ENCODE measurements at places on chromosomes 4 and X. TPM values are rescaled to one million over a fixed set of nuclear protein-coding genes. Genes with fewer than 3 reads are reported as not detected.

The OPRPN gene
- not detected for total RNA-seq

- H3K4me3 ChIP-seq = peak overlapping the region; percentile 76
- H3K4me1 ChIP-seq = peaks cover 31% of the 10 kb centered on the region
- no peaks in the 10 kb centered on the region for H3K27me3 ChIP-seq
- peak overlapping the region; percentile 83 for H3K27ac ChIP-seq
- DNase-seq = no peak
Measured at GRCh38 chr4:123443401-123444289, 47.0 kb downstream of the SPRY1 start.

The UCP1 gene
- not detected for total RNA-seq

- DNase-seq = no peak
- no peaks in the 10 kb centered on the region for H3K36me3 ChIP-seq
- no peaks in the 10 kb centered on the region for H3K4me1 ChIP-seq
- no peak overlapping the region for H3K4me3 ChIP-seq
- no peak overlapping the region for H3K27ac ChIP-seq
Measured at GRCh38 chr4:180630012-180630665, 1613.1 kb upstream of the TENM3 start.

- DNase-seq = no peak
- H3K36me3 ChIP-seq = peaks cover 6% of the 10 kb centered on the region
- H3K27ac ChIP-seq = no peak overlapping the region
- H3K4me3 ChIP-seq = no peak overlapping the region
- H3K27me3 ChIP-seq = no peaks in the 10 kb centered on the region
Measured at GRCh38 chr4:4641661-4642495, 100.0 kb upstream of the STX18 start.

DNA sequence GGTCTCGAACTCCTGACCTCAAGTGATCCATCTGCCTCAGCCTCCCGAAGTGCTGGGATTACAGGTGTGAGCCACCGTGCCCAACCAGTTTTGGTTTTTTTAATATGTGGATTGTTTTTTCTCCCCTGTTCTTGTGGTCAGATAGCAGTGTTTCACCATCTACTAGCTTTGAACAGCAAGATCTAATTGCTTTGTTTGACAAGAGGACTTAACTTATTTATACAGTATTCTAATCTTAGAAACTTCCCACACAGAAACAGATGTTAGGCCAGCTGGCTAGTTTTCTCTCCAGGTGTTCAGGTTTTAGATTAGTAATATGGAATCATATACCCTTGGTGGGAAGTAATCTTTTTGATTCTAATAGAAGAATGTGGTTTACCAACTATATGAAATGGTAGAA lies 12.9 kb downstream of the ING2 start:
- no peak for DNase-seq
- H3K27me3 ChIP-seq = no peaks in the 10 kb centered on the region
- H3K36me3 ChIP-seq = no peaks in the 10 kb centered on the region
- peaks cover 5% of the 10 kb centered on the region for H3K4me1 ChIP-seq
- no peak overlapping the region for H3K4me3 ChIP-seq

The HEPH gene
- not detected for total RNA-seq

GRCh38 chr4:74608151-74608949 lies 163.4 kb downstream of the AREG start:
- no peak for DNase-seq
- H3K27ac ChIP-seq = no peak overlapping the region
- H3K4me3 ChIP-seq = no peak overlapping the region
- H3K36me3 ChIP-seq = no peaks in the 10 kb centered on the region

The BEND2 gene
- total RNA-seq = not detected

The FGD1 gene
- total RNA-seq = 0.11 TPM

- DNase-seq = no peak
- H3K4me3 ChIP-seq = peak overlapping the region; percentile 89
- H3K36me3 ChIP-seq = peaks cover 23% of the 10 kb centered on the region
- H3K4me1 ChIP-seq = peaks cover 24% of the 10 kb centered on the region
- H3K27ac ChIP-seq = peak overlapping the region; percentile 96
- no peaks in the 10 kb centered on the region for H3K27me3 ChIP-seq
Measured at GRCh38 chr4:38805530-38806145, 1.0 kb upstream of the TLR1 start.

- no peak overlapping the region for H3K4me3 ChIP-seq
- H3K36me3 ChIP-seq = peaks cover 8% of the 10 kb centered on the region
- H3K4me1 ChIP-seq = no peaks in the 10 kb centered on the region
- H3K27ac ChIP-seq = no peak overlapping the region
Measured at GRCh38 chrX:81355436-81355835, 153.5 kb downstream of the SH3BGRL start.

DNA sequence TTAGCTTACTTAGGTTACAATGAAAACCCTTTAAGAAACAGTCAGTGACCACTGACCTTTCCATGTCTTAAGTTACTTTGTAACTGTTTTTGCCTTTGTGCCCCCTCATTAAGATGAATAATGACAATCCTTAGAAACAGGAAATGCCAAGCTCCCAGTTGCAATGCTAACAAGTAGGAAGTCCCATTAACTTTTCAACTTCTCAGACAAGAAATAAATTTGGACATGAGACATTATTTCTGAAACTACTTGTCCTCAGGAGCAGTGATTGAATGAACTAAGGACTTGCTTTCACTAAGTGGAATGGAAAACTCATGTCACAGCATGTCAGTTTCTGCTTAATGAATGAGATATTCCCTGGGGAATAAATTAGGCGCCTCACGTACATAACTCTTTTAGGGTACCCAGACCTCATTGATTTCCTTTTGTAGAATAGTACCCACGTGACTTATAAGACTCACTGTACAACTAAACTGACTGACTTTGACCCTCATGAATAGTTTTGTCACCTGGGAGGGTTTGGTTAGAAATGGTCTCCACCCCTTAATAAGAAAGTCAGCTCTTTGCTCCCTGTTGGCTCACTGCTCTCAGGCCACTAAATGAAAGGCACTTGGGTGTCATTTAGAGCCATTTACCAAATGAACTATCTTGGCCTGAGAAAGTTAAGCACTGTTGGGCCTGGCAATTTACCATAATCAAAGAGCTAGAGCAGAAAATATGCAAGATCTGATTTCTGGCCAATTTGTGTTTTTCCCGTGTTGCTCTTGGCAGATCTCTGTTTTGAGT lies 383.9 kb downstream of the RPA4 start:
- H3K4me3 ChIP-seq = no peak overlapping the region
- H3K4me1 ChIP-seq = no peaks in the 10 kb centered on the region
- no peaks in the 10 kb centered on the region for H3K27me3 ChIP-seq
- H3K27ac ChIP-seq = no peak overlapping the region

The IDH3G gene
- 51.2 TPM for total RNA-seq

- H3K4me1 ChIP-seq = no peaks in the 10 kb centered on the region
- no peak overlapping the region for H3K4me3 ChIP-seq
- H3K27me3 ChIP-seq = peaks cover 7% of the 10 kb centered on the region
- H3K36me3 ChIP-seq = no peaks in the 10 kb centered on the region
- no peak overlapping the region for H3K27ac ChIP-seq
- DNase-seq = no peak
Measured at GRCh38 chr4:16677001-16677944, 221.2 kb downstream of the LDB2 start.

The FAM149A gene
- total RNA-seq = 2.5 TPM

The FGB gene
- not detected for total RNA-seq

- H3K4me1 ChIP-seq = no peaks in the 10 kb centered on the region
- H3K36me3 ChIP-seq = no peaks in the 10 kb centered on the region
- peaks cover 3% of the 10 kb centered on the region for H3K27me3 ChIP-seq
- no peak overlapping the region for H3K27ac ChIP-seq
- no peak for DNase-seq
Measured at GRCh38 chr4:129232589-129233337, 136.8 kb downstream of the C4orf33 start.

DNA sequence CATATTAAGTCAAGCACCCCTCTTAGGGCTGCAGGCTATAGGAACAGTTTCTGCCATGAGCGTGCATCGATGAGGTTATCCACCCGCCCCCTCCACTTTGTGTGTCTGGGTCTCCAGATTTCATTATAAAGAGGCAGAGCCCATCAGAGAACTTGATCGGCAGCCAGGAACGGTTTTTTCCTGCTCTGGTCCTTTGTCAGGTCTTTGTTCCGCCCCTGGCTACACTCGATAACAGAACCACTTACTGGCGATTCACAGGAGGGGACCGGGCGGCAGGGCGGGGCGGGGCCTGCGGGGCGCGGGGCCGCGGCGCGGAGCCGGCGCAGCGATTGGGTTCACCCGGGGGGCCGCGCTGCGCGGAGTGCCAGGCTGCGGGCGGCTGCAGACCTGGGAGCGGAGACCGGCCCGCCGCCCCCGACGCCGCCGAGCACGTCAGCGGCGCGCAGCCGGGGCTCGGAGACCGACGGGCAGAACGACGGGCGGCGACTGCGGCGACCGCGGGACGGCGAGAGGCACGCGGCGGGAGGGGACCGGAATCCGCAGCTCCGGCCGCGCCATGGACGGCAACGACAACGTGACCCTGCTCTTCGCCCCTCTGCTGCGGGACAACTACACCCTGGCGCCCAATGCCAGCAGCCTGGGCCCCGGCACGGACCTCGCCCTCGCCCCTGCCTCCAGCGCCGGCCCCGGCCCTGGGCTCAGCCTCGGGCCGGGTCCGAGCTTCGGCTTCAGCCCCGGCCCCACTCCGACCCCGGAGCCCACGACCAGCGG lies at the start of gene SLC10A4:
Gene SLC10A4, plus strand, starts transcription at position 338 of the 771 bp plus-strand sequence. Its CDS starts 219 bp downstream, at position 557.
- no peak within 1 kb of the TSS for H3K27ac ChIP-seq
- H3K27me3 ChIP-seq = peaks cover 70% of the 10 kb centered on the region
- peaks cover under 1% of the 10 kb centered on the region for H3K36me3 ChIP-seq

The HERC5 gene
- 11.5 TPM for total RNA-seq

The XAGE1A gene
- not detected for total RNA-seq

The LAGE3 gene
- total RNA-seq = 23.3 TPM

GRCh38 chr4:69054578-69055200 lies 41.6 kb upstream of the UGT2B7 start:
- H3K27me3 ChIP-seq = no peaks in the 10 kb centered on the region
- DNase-seq = no peak
- no peaks in the 10 kb centered on the region for H3K4me1 ChIP-seq
- H3K27ac ChIP-seq = no peak overlapping the region
- H3K4me3 ChIP-seq = no peak overlapping the region
- H3K36me3 ChIP-seq = no peaks in the 10 kb centered on the region

- H3K4me1 ChIP-seq = no peaks in the 10 kb centered on the region
- no peak overlapping the region for H3K27ac ChIP-seq
- no peak overlapping the region for H3K4me3 ChIP-seq
- no peaks in the 10 kb centered on the region for H3K27me3 ChIP-seq
Measured at GRCh38 chr4:45475548-45475947, 648.3 kb downstream of the GABRG1 start.

- no peak overlapping the region for H3K27ac ChIP-seq
- peaks cover 3% of the 10 kb centered on the region for H3K36me3 ChIP-seq
- no peak for DNase-seq
Measured at GRCh38 chr4:76457885-76458284, 22.9 kb downstream of the SHROOM3 start.

GRCh38 chrX:122026665-122027064 lies 979.3 kb downstream of the GLUD2 start:
- DNase-seq = no peak
- no peaks in the 10 kb centered on the region for H3K36me3 ChIP-seq
- H3K27ac ChIP-seq = no peak overlapping the region
- no peak overlapping the region for H3K4me3 ChIP-seq
- no peaks in the 10 kb centered on the region for H3K4me1 ChIP-seq
- no peaks in the 10 kb centered on the region for H3K27me3 ChIP-seq

DNA sequence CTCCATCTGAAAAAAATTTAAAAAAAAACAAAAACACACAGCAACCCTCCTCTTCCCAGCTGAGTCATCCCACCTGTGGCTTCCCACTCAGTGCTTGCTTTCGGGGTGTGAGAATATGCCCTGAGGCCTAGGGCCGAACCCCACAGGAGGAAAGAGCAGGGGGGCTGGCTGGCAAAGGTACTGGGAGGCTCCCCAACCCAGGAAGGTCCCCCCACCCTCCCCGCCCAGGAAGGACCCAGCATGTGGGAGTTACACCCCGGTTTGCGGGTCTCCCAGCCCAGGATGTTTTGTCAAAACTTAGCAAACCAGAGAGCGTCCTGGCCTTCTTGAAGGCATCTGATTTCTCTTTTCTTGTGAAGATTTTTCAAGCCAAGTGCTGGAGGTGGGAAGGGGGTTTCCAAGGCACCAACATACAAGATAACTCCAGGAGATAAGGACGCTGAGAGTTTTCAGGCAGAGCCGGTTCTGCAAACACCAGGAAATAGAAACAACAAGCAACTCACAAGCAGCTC lies 25.7 kb upstream of the CSF2RA start:
- no peaks in the 10 kb centered on the region for H3K27me3 ChIP-seq
- peak overlapping the region; percentile 26 for H3K4me3 ChIP-seq
- peaks cover 21% of the 10 kb centered on the region for H3K4me1 ChIP-seq
- H3K36me3 ChIP-seq = no peaks in the 10 kb centered on the region

DNA sequence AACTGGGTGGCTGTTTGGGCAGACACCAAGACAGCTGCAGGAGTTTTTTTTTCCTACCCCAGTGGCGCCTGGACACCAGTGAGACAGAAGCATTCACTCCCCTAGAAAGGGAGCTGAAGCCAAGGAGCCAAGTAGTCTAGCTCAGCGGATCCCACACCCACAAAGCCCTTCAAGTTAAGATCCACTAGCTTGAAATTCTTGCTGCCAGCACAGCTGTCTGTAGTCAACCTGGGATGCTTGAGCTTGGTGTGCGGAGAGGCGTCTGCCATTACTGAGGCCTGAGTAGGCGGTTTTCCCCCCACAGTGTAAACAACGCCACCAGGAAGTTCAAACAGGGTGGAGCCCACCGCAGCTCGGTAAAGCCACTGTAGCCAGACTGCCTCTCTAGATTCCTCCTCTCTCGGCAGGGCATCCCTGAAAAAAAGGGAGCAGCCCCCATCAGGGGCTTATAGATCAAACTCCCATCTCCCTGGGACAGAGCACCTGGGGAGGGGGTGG lies 171.4 kb downstream of the ARHGEF9 start:
- H3K4me3 ChIP-seq = no peak overlapping the region
- no peak overlapping the region for H3K27ac ChIP-seq
- no peaks in the 10 kb centered on the region for H3K36me3 ChIP-seq
- H3K4me1 ChIP-seq = no peaks in the 10 kb centered on the region

GRCh38 chr4:15914291-15914690 lies 24.2 kb downstream of the FGFBP1 start:
- no peaks in the 10 kb centered on the region for H3K4me1 ChIP-seq
- H3K27ac ChIP-seq = no peak overlapping the region
- peaks cover 6% of the 10 kb centered on the region for H3K36me3 ChIP-seq
- no peak for DNase-seq

GRCh38 chrX:40130207-40130606 lies 32.4 kb upstream of the BCOR start:
- H3K27ac ChIP-seq = no peak overlapping the region
- no peaks in the 10 kb centered on the region for H3K36me3 ChIP-seq
- peaks cover 5% of the 10 kb centered on the region for H3K4me1 ChIP-seq
- DNase-seq = no peak

GRCh38 chr4:65195002-65195401 lies 475.3 kb downstream of the EPHA5 start:
- H3K27me3 ChIP-seq = no peaks in the 10 kb centered on the region
- no peaks in the 10 kb centered on the region for H3K4me1 ChIP-seq
- H3K36me3 ChIP-seq = no peaks in the 10 kb centered on the region
- no peak overlapping the region for H3K27ac ChIP-seq
- H3K4me3 ChIP-seq = no peak overlapping the region
- DNase-seq = no peak

DNA sequence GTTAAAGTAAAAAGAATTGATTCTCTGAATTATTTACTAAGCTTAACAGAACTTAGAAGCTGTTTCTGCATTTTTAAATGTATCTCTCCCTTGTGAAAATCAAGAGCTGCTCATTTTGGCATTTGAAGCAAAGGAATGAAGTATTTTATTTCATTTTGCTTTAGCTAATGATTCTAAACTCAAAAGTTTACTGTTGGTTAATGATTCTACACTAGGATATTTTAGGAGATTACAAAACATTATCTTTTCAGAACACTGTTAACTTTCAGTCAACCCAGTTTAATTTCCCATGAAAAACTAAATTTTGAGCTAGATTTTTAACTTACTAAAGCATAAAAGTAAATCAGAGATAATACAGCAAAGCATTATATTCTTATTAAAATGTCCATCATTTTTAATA lies 355.2 kb upstream of the CXorf51B start:
- no peak overlapping the region for H3K4me3 ChIP-seq
- H3K36me3 ChIP-seq = no peaks in the 10 kb centered on the region
- H3K4me1 ChIP-seq = no peaks in the 10 kb centered on the region
- H3K27ac ChIP-seq = no peak overlapping the region
- no peaks in the 10 kb centered on the region for H3K27me3 ChIP-seq

Data from naive thymus-derived CD8-positive, alpha-beta T cell (primary cell).